ENCODE measurements at places on chromosomes 12 and 14.

DNA sequence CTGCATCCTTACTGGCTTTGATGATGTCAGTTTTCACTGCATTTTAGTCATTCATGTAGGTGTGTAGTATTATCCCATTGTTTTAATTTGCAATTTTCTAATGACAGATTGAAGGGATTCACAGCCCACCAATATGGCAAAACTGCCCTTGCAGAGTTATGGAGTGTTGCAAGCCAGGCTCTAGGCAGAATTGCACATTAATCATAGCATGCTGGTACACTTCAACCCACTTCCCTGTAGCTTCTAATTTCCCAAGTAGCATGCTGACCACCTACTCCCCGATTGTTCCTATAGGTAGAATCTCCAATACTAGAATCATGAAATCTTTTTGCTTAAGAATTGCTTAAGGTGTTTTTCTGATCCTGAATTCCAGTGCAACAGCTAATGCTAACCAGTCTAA lies 5.2 kb upstream of the RNASE6 start:
- DNase-seq, result no peak

GRCh38 chr12:119302451-119303080 lies 32.0 kb upstream of the CCDC60 start:
- no peak for DNase-seq

GRCh38 chr14:100294213-100294962 lies 11.9 kb downstream of the SLC25A29 start:
- no peak for DNase-seq

GRCh38 chr14:59704054-59704645 lies 127.5 kb upstream of the CCDC175 start:
- DNase-seq, result no peak

- DNase-seq, result no peak
Observed at GRCh38 chr12:45425426-45425825, 209.5 kb downstream of the ANO6 start.

DNA sequence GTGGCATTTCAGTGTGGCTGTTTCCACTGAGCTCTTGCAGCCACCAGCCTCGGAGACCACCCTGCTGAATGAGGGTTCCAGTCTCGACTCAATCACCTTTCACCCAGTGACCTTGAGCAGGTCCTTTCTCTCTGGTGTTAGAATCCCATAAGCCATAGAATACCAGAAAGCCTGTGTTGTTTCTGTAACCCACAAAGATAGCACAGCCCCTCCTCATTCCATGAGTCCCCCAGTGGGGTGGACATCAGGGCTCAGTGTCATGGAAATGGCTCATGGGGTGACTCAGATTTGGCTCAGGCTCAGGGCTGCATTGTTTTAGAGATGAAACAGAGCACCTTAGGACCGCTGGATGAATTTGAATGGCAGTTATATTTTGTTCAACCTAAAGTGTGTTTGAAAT lies 171.5 kb downstream of the PTPN11 start:
- no peak for DNase-seq

DNA sequence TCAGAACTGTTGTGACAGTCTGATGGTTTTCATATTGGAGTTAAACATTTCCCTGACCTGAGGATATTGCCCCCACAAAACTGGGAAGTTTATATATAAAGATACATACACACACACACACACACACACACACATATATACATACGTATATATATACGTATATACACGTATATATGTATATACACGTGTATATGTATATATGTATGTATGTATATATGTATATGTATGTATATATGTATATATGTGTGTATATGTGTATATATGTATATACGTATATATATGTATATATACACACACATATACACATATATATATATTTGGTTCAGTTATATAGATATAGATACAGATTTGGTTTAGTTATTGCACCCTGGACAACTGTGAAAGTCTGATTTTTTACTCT lies 65.7 kb downstream of the ATP2B1 start:
- DNase-seq, result no peak

- no peak for DNase-seq
Observed at GRCh38 chr12:56158926-56159461, 835 bp downstream of the MYL6 start.

- DNase-seq, result no peak
Observed at GRCh38 chr14:24123424-24124417, 6.7 kb upstream of the FITM1 start.

DNA sequence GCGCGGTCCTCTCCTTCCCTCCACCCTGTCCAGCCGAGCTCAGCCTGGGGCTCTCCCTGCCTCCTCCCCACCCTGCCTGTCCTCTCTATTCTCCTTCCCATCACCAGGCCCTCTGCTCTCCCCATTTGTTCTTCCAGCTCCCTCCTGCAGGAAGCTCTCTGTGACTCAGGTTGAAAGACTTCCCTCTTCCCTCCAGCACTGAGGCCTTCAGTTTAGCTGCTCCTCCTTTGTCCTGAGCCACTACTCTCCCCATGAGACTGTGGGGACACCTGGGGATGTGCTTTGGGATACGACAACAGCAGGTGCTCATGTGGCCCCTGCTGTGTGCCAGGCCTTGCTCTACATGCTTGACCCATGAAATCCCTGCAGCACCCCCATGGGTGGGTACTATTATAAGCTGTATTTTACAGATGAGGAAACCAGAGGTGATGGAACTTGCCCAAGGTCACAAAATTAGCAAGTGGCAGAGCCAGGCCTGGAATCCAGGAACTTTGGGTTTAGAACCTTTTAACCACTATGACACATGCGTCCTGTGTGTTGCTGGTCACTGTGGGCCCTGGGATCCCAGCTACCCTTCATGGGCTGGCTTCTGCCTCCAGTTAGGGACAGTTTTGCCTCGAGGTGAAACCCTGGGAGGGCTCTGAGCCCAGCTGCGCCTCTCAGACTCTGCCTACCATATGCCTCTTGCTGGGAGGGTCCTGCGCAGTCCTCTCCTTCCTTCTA lies 5.5 kb downstream of the KRT80 start:
- DNase-seq, result no peak

GRCh38 chr12:77082021-77082420 lies 16.7 kb upstream of the E2F7 start:
- no peak for DNase-seq

DNA sequence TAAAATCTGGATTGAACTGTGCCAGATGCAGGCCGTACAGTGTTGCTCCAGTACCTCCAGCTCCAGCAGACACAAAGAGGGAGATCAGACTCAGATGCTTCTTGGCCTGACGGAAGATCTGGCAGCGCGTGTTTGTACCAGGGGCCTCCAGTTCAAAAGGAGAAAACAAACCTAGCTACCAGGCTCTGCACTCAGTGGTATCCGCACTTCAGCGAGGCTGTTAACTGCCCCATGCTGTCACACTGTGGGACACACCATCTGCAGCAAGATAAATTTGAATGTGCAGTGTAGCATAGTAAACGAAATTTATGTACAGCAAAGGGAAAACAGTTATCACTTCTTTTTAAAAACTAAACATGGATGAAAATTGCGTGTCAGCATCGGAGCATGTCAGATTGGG lies 5.1 kb downstream of the DYNC1H1 start:
- DNase-seq, result no peak

- no peak for DNase-seq
Observed at GRCh38 chr12:32896432-32897280, at the start of gene PKP2. Gene PKP2 (minus strand): TSS chr12:32896777. CDS start chr12:32896731, 46 bp downstream.

DNA sequence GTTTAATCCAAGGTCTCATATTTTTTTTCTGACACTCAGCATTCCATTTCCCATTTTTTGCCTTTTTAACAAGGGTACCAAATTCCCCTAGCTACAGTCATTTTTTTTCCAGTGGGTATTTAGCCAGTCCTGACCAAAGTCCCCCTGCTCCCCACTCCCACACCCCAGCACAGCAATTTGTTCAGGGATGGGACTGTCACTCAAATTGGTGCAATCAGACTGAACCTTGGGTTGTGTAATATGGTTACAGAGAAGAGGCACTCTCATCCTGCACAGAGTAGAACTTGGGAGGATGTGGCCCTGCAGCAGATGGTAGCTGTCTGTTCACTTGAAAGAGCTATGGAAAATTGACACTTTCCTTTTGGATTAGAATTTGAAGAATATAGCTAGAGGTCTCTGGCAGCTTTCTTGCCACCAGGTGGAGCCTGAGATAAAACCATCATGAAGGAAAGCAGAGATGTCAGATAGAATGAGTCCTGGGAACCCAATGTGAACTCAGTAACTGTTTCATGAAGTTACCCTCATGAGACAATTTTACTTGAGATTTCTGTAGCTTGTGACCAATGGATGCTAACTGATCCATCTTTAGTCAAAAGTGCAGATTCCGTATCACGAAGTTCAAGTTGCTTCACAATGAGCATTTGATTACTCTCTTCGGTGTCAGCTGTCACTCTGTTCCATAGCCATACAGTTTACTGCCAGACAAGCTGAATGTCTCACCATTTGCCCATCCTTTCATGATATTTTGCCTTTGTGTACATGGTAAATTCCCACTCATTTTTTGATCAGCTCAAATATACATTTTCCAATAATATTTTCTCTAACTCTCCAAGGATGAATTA lies 394.0 kb upstream of the SYT1 start:
- DNase-seq, result no peak

GRCh38 chr14:32374155-32374554 lies 45.1 kb downstream of the AKAP6 start:
- DNase-seq, result no peak

DNA sequence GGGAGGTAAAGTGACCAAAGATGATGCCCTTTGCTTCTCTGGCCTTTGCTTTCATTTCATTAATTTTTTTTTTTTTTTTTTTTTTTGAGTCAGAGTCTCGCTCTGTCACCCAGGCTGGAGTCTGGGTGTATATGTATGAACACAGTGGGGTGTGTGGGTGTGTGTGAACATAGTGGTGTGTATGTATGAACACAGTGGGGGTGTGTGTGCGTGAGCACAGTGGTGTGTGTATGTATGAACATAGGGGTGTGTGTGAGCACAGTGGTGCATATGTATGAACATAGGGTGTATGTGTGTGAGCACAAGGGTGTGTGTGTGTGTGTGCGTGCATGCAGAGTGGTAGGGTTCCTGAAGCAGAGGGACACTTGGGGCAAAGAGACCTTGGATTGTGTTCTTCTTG lies 9.6 kb downstream of the KLC1 start:
- no peak for DNase-seq

DNA sequence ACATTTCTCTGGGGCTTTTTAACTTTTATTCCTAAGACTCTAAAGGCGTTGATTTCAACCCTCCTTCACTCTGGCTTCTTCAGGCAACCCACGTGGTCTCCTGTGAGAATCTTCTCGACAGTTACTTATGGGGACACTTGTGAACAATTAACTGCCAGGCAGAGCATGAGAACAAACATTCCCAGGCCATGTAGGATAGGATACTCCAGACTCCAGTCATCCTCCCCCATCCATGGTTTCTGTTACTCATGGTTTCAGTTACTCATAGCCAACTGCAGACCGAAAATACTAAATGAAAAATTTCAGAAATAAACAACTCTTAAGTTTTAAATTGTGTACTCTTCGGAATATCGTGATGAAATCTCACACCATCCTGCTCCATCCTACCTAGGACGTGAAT lies 19.5 kb downstream of the GPR68 start:
- DNase-seq, result no peak

DNA sequence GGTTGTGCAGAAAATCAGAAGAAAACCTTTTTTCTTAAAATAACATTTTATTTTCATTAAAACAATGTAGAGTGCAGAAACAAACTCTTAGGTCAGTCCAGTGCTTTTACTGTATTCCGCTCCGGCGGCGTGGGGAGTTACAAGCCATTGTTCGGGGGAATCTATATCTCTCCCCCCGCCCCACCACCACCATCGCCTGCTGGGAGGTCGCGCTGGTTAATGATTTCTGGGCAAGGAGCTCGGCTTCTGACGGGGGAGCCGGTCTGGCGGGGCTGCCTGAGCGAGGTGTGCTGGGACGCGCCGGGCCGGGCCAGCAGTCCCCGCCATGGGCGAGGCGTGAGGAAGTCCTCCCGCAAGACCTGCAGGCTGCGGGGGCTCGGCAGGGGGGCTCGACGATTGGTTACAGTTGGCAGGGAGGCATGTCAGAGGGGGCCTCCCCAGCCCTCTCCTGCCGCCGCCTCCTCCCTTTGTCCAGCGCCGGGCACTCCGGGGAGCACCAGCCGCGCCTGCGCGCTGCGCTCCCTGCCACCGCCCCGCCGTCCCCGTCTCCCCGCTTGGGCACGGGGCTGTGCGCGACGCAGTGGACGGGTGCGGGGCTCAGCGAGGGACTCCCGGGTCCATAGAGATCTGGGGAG lies 1.0 kb upstream of the DUSP6 start:
- DNase-seq, result no peak

- no peak for DNase-seq
Observed at GRCh38 chr12:5439788-5440300, 7.9 kb downstream of the NTF3 start.

GRCh38 chr12:9872742-9873141 lies 3.6 kb upstream of the CLEC2B start:
- DNase-seq, result no peak

- no peak for DNase-seq
Observed at GRCh38 chr14:87940382-87940781, 52.6 kb downstream of the GALC start.

DNA sequence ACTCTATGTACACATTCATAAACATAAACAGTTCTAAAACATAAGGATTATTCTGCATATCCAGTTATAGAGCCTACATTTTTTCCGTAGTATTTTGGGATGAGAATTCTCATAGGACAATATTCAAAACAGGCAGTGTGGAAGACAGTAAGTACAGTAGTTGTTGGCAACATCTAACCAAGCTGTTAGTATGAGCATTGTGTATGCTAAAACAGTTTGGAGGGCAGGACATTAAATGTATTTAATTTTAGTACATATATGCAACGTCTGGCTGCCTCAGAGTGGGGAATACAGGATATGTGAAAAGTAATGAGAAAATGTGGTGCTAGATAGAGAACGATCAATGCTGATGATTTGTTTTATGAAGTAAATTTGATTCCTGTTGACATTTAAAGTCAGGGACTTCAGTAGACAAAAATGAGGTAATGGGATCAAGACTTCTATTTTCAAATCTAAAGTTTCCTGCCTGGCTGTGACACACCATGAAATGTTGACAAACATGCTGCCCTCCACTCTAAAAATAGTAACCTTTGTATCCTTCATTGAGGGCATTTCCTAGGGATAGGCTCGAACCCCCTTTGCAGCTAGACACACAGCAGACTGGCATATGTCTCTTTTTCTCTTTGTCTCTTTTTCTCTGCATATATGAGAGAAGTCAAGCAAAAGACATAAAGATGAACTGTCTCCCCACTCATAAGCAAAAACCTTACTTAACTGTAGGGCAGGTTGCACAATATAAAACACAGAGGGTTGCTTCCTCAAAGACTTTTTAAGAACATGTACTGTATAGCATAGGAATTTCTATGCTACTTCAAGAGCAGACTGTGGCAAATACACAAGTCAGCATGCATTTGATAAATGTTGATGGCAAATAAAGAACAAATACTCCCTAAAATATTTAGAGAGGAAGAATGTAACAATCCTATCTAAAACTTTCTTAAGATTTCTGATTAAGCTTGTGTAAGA lies 75.5 kb upstream of the GTF2A1 start:
- no peak for DNase-seq

DNA sequence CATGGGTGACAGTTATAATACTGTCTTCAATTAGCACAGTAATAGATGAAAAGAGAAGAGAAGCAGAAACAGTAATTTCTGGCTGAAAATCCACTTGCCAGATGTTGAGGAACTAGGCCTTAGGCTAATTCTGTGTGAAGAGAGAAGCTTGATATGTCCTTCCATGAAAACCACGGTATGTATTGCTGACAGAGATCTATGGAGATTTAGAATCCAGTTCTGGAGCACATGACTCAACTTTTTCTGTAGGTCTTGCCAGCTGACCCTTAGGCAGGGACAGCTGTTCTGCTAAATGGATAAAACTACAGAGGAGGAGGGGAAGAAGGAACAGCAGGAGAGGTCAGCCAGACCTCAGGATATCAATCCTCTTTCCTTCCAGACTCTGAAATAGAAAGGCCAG lies 211.5 kb downstream of the PRKD1 start:
- DNase-seq, result no peak

- DNase-seq, result no peak
Observed at GRCh38 chr12:28268608-28269229, 78.5 kb downstream of the CCDC91 start.
